MCF 10A (cell line): ENCODE measurements at places on chromosomes 1 and 21.

DNA sequence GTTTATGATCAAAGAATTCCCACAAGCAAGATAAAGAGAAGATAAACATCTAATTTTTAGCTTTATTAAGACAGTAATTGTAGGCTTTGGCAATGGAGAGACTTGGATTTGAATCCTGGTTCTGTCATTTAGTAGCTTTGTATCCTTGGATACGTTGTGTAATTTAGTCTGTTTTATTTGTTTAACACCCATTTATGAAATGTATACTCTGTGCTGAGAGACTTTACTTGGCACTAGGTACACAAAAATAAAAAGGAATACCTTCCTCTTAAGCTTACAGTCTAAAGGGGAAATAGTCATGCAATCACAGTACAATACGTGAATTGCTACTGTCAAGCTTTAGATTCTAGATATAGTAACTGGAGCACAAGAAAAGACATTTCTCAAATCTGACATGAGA is 23.8 kb downstream of the ZMPSTE24 start:
- no peak overlapping the region for H3K27ac ChIP-seq
- DNase-seq: no peak
- peaks cover 75% of the 10 kb centered on the region for H3K36me3 ChIP-seq
- no peak overlapping the region for H3K4me3 ChIP-seq
- no peaks in the 10 kb centered on the region for H3K4me1 ChIP-seq
- no peaks in the 10 kb centered on the region for H3K27me3 ChIP-seq

DNA sequence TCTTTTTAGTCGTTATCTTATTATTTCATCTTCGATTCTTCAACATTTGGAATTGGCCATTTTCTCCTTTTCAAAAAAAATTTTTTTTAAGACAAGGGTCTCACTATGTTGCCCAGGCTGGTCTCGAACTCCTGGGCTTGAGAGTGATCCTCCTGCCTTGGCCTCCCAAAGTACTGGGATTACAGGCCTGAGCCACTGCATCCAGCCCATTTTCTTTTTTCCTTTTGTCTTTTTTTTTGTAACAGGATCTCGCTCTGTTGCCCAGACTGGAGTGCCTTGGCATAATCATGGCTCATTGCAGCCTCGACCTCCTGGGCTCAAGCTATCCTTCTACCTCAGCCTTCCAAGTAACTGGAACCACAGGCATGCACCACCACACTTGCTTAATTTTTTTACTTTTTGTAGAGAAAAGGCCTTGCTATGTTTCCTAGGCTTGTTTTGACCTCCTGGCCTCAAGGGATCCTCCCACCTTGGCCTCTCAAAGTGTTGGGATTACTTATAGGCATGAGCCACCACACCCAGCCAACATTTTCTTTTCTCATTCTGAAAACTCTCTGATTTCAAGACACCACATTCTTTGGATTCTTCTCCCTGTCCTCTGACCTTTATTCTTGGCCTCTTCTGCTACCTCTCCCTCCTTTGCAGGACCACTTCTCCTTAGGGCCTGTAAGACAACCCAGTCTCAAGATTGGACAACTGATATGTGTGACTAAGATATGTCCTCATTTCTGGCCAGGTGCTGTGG is 6.0 kb upstream of the MAP1LC3C start:
- DNase-seq: no peak
- no peaks in the 10 kb centered on the region for H3K36me3 ChIP-seq
- no peak overlapping the region for H3K4me3 ChIP-seq
- H3K27ac ChIP-seq: no peak overlapping the region
- no peaks in the 10 kb centered on the region for H3K4me1 ChIP-seq

GRCh38 chr21:34988139-34988538 is 61.0 kb downstream of the RUNX1 start:
- H3K4me1 ChIP-seq: peaks cover 12% of the 10 kb centered on the region
- peaks cover 6% of the 10 kb centered on the region for H3K36me3 ChIP-seq
- DNase-seq: no peak

DNA sequence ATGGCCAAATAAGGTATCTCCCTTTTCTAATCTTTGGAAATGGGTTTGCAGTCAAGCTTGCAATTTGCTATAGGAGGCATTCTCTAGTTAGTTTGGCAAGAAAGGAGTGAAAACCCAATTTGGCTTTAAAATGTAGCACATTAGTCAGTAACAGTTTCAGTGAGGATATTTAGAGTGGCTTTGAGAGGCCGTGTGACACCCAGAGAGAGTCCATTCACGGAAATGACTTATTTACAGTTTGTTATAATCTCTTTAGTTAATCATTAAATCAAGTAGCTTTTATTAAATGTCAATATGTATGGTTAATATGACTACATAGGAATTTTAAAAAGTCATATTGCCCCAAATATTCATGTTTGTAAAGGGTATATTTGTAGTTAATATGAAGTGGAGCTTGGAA is 9.6 kb downstream of the ZBTB18 start:
- no peaks in the 10 kb centered on the region for H3K27me3 ChIP-seq
- H3K36me3 ChIP-seq: peaks cover 3% of the 10 kb centered on the region
- H3K4me1 ChIP-seq: peaks cover 5% of the 10 kb centered on the region
- no peak for DNase-seq

GRCh38 chr1:195618287-195618686 is 990.0 kb downstream of the KCNT2 start:
- H3K27ac ChIP-seq: no peak overlapping the region
- DNase-seq: no peak
- H3K27me3 ChIP-seq: no peaks in the 10 kb centered on the region
- H3K36me3 ChIP-seq: no peaks in the 10 kb centered on the region
- no peaks in the 10 kb centered on the region for H3K4me1 ChIP-seq
- H3K4me3 ChIP-seq: no peak overlapping the region

DNA sequence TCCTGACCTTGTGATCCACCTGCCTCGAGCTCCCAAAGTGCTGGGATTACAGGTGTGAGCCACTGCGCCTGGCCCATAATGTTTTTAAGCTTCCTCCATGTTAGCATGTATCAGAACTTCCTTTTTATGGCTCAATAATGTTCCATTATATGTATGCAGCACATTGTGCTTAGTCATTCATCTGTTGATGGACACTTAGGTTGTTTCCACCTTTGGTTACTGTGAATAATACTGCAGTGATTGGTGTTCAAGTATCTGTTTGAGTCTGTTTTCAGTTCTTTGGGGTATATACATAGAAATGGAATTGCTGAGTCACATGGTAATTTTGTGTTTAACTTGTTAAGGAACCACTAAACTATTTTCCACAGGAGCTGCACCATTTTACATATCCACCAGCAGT is 17.7 kb downstream of the CMPK1 start:
- H3K4me1 ChIP-seq: no peaks in the 10 kb centered on the region
- peaks cover 14% of the 10 kb centered on the region for H3K36me3 ChIP-seq
- no peak for DNase-seq
- no peak overlapping the region for H3K4me3 ChIP-seq

GRCh38 chr1:199218065-199218464 is 579.2 kb downstream of the PTPRC start:
- H3K4me1 ChIP-seq: no peaks in the 10 kb centered on the region
- H3K36me3 ChIP-seq: no peaks in the 10 kb centered on the region
- no peak for DNase-seq
- no peak overlapping the region for H3K27ac ChIP-seq
- no peak overlapping the region for H3K4me3 ChIP-seq
- H3K27me3 ChIP-seq: no peaks in the 10 kb centered on the region

DNA sequence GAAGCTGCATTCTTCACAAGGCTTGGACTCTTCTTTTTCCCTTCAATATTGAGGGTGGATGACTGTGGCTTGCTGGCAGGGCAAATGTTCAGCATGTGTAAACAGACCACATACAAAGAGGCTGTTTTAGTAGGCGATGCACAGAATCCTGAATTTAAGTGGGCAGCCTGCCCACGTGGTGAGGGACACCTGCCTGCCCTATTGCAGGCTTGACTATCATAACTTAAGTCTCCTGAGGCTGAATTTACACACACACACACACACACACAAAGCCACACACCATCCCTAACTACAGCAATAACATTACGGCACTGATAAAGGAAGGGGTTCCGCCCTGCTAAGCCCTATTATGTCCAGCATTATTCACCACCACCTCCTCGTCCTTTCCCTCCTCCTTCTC is 15.9 kb downstream of the SYT2 start:
- peaks cover 98% of the 10 kb centered on the region for H3K27me3 ChIP-seq
- no peak overlapping the region for H3K4me3 ChIP-seq
- H3K27ac ChIP-seq: no peak overlapping the region

DNA sequence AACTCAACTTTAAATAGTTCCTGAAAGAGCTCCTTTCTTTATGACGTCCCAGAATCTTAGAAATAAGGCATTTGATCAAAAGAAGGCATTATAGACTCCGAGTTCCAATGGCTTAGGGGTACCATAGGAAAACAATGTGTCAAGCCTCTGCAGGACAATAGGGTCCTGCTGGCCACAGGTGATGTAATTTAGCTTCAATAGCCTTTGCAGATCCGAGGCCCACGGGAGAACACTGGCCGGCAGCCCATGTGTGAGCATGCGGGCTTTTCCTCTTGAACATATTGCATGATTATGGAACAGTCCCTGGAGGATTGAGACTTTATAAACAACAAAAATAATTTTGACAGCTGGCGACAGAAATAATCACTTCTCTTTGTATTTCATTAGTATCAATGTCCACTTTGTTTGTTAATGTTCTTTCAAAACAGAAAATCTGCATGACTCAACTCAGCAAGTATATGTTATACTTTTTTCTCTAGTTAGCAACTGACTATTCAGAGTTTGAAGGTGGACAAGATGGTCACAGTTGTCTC is 49.0 kb upstream of the NR5A2 start:
- H3K4me3 ChIP-seq: no peak overlapping the region
- no peak overlapping the region for H3K27ac ChIP-seq
- H3K36me3 ChIP-seq: no peaks in the 10 kb centered on the region
- peaks cover 6% of the 10 kb centered on the region for H3K4me1 ChIP-seq
- no peak for DNase-seq

DNA sequence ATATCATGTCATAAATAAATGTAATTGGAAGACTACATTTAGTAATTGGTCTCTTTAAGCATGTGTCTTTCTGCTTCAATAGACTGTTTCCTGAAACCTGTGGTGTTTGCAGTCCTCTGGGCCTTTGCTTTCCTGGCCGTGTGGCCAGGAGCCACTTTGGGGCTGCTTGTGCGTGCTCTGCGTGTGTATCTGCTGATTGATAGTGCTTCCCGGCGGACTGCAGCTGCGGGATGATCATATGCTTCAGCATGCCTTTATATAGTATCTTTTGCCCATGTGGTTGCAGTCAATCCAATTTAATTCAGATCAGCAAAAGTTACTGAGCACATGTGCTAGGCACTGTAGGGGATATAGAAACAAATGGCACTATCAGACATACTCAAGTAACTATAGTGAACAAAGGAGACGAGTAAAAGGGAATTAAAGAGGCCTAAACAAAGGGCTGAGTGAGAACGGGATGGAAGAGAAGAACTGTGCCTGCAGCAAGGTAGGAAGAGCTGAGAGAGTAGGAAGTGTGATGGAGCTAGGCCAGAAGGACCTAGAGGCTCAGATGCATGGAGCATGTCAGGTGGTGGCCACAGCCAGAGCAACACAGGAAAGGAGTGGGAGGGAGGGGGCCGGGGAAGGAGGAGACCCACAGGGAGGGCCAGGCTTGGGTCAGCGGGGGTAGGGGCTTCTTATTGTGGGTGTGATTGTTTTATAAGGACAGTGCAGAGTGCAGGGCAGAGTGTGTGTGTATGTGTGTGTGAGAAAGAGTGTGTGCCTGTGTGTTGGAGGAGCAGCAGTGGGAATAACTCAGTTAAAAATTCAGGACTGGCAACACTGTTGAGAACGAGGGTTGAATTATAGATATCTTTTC is 27.2 kb upstream of the TTF2 start:
- no peaks in the 10 kb centered on the region for H3K36me3 ChIP-seq
- no peak overlapping the region for H3K4me3 ChIP-seq
- no peak overlapping the region for H3K27ac ChIP-seq
- H3K4me1 ChIP-seq: no peaks in the 10 kb centered on the region
- no peak for DNase-seq

DNA sequence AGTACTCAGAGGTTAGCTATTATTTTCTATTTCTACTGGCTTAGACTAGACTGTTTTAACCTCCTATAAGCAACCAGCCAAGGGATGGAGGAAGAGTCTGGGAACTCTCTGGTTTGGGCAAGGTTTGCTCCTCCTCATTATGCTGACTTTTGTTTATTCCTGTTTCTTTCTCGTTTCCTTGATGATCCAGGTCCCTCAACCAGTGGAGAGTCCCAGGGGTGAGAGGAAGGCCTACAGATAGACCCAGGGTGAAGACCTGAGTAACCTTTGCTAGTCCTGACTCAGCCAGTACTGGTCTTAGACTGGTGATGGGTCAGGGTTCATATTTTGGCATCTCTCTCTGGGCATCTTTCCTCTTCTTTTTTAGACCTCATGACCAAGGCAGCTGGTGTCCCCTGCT is 5.4 kb downstream of the TUFT1 start:
- H3K4me3 ChIP-seq: no peak overlapping the region
- H3K4me1 ChIP-seq: peaks cover 78% of the 10 kb centered on the region
- DNase-seq: no peak
- peak overlapping the region; percentile 61 for H3K27ac ChIP-seq
- peaks cover 53% of the 10 kb centered on the region for H3K36me3 ChIP-seq
